Panc1 (cell line): ENCODE measurements at places on chromosomes 11 and 22. TPM values are rescaled to one million over a fixed set of nuclear protein-coding genes. Genes with fewer than 3 reads are reported as not detected.

TCN1 gene
- total RNA-seq: not detected

SLC16A8 gene
- not detected for total RNA-seq

BTBD18 gene
- total RNA-seq: not detected

MMP1 gene
- 0.15 TPM for total RNA-seq
